ENCODE measurements at places on chromosomes 5 and 9.

DNA sequence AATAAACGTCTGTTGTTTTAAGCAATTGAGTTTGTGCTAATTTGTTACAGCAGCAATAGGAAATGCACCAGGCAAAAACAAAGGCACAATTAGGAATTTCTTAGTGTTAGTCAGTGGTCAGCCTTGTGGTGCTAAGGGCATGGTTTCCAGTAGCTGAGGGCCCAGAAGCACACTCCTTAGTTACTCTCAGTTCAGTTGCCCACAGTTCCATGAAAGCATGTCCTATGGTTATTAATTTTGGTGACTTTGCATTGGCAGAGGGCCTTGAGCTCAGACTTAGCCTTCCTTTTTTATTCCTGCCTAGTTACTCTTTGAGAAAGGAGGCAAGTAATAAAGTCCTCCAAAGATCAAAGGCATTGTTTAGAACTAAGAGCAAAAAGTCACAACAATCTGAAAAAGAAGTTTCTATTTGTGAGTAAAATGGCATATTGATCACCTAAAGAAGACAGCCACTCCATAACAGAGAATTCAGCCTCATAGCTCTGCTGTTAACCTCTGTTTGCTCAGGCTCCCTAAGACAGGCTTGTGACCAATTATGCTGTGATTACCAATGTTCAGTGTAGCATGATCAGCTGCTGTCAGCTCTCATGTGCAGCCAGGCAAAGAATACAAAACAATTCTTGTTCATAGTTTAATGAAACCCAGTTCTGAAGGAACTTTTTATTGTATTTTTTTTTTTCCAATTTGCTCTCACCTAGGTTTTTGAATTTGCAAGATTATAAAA lies 57.0 kb upstream of the MROH2B start:
- DNase-seq: no peak

- no peak for DNase-seq
Observed at GRCh38 chr9:31582561-31582960, 801.9 kb upstream of the ACO1 start.

GRCh38 chr5:73607228-73607627 lies 18.8 kb upstream of the ARHGEF28 start:
- no peak for DNase-seq

DNA sequence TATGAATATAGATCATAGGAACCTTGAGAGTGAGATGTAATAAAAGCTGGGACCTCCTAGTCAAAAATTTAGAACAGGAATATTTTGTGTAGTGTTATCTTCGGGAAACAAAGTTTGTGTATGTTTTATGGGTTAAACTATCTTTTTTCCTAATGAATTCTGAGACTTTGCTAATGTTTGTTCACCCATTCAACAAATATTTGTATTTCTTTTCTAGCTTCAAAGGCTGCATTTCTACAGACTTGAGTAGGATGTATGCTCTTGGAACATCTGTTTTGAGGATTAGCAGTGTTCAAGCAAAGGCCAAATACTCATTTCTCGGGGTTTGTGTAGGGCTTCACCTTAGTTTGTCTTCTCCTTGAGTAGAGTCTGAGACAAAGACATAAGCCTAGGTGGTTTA lies 16.2 kb downstream of the NDUFS4 start:
- DNase-seq: no peak

GRCh38 chr5:36607838-36608783 lies 1.7 kb downstream of the SLC1A3 start:
- DNase-seq: no peak

GRCh38 chr5:180323941-180324600 lies 29.1 kb downstream of the GFPT2 start:
- DNase-seq: peak; percentile 36

DNA sequence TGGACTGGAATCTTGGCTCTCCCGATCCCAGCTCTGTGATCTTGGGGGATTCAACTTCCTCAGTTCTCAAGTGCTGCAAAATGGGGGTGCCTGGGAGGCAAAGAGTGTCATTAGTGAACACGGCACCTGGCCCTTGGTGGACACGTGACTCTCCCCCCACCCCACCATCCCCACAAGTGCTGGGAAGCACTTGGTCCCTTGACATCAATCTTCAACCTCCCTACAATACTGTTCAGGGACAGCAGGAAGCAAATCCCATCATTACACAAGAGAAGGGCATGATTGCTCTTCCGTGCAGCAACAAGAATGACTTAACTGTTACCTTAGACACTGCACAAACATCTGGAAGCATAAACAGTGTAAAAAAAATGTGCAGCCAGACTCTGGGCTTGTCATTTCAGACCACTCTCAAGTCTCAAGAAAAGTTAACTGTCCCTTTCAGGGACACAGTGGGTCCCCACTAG lies 61.4 kb downstream of the PSMB7 start:
- no peak for DNase-seq

DNA sequence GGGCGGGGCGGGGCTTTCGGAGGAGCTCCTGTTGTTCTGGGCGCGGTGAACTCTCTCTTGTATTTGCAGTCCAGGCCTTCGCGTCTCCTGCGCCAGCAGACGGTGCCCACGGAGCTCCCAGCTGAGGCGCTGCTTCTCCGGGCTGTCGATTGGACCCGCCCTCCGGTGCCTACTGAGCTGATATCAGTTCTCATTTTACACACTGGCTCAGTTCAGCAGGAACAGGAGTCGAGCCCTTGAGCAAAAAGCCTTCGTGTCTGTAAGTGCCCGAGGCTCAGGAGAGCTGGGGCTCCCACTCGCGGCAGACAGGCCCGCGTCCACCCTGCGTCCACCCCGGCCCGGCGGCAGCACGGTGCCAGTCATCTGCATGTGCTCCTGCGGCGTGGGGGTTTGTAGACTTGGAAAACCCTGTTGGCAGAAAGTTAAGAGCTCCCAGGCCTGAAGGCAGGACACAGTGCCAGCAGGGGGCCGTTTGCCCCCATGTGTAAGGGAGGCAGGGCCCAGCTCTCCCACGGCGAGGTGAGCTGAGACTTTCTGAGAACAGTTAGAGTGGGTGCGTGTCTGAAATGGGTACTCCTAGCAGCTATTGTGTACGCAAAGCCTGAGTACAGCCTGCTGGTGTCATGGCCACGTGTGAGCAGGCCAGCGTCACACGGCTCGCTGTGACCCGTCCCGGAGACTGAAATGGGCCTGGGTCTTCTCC lies 231.5 kb downstream of the FANCC start:
- no peak for DNase-seq

- peak; percentile 73 for DNase-seq
Observed at GRCh38 chr9:127897193-127897692, 2.2 kb downstream of the ST6GALNAC6 start.

DNA sequence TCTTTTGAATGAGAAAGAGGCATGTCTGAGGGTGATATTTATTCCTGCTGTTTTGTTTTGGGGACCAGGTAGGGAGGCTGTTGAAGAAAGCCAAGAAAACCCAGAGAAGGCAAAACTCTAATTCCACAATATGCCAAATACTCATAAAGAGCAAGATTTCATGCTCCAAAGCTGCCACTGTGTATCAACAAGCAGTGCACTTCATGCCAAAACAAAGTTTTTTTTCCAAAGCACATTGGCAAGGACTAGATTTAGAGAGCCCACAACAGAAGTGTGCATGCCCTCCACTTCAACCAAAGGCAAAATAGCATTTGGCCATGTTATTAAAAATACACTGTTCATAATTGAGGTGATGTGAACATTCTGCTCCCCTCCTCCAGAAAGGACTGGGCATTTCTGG lies 229.9 kb downstream of the EBF1 start:
- no peak for DNase-seq

DNA sequence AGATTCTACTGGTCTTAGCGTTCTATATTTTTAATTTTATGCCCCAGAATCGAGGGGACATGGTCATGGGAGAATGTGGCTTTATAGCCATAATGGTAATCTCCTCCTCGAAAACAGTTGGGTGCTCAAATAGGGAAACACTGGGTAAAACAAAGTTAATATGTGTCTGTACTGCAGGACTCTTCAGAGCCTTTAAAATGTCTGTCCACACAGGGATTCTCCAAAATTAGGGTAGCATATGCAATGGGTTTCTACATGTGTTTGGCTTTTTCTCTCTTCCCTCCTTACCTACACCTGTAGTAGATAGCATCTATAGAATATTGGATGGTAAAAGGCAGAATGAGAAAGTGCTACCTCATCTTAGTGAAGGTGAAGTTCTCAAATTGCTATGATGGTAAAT lies 130.0 kb upstream of the NR3C1 start:
- DNase-seq: no peak

DNA sequence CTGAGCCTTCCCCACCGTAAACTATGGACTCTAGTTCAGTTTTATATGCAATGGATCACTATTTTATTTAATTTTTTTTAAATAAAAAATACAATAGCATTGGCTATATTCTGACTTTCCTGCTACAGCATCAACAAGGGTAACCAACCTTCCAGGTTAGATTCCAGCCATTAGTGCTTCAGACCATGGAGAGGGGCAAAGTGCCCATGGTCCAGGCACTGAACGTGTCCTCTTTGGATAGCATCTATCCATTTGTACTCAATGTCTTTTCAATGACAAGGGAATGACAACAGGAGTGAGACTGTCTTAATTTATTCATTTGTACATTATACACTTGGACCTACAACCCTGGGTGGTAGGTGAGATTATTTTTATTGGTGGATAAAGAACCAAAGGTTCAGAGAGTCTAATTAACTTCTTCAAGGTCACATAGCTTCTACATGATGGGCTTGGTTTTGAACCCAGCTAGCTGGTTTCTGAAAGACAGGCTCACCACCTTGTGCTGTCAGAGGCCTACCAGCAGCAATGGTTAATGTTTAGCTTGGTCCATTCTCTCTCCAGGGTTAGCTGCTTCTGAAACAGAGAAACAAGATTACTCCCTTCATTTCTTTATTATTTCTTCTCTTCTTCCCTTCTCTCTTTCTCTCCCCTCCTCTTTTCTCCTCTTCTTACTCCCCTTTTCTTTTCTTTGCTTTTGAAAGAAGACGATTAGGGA lies 11.5 kb downstream of the TMEM171 start:
- no peak for DNase-seq

DNA sequence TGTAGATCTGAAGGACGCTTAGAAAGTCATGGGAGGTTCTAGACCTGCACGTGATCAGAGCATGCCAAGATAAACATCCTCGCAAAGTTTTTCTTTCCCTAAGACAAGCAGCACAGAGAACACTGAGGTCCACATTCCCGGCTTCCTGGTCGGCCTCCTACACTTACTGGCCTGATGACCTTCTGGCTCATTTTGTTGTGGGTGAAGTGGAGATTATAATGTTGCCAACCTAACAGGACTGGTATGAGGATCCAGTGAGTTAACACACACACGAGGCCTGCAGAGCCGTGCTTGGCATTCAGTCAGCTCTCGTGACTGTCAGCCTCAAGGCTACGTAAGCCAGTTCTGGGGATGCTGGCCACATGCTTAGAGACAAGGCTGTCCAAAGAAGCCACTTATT lies 186.0 kb downstream of the TENT4A start:
- no peak for DNase-seq

DNA sequence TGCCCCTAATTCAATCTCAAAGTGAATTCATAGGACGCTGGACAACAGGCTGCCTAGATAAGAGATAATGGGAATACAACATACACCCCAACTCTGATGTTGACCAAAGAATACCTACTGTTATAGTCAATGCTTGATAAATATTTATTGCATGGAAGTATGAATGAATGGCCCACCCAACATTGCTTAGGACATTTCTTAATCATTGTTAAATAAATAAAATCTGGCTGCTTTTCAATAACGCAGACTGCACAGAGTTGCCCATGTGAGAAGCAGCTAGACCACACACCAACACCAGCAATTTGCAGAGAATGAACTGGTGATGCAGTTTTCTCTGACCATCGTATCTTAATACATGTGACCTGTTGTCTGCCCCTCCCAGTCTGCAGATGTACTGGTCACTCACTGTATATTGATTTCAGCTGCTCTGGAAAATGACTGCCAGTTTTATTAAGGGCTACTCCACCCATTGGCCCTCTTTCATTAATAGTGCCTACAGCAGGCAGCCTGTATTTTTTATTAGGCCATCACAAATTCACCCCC lies 236.2 kb upstream of the WWC1 start:
- DNase-seq: no peak

DNA sequence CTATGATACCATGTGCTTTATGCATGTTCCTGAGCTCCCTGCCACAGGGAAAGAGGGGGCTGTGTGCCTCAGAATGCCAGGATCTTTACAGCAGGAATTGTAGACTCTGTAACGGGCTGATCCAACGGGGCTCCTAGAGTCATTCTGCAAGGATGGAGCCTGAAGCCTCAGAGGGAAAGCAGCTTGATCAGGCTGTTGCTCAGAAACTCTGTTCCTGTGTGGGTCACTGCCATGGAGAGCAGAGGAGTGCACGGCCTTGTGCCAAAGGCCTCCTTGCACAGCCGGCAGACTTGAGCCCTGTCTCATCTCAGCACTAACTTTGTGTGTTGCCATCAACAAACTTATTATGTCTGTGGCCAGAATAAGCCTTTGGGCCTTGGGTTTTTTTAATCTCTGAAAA lies 51.8 kb downstream of the AMBP start:
- no peak for DNase-seq

All from occipital lobe (tissue), 3 donors.